ENCODE measurements at places on chromosomes 2 and 18.

DNA sequence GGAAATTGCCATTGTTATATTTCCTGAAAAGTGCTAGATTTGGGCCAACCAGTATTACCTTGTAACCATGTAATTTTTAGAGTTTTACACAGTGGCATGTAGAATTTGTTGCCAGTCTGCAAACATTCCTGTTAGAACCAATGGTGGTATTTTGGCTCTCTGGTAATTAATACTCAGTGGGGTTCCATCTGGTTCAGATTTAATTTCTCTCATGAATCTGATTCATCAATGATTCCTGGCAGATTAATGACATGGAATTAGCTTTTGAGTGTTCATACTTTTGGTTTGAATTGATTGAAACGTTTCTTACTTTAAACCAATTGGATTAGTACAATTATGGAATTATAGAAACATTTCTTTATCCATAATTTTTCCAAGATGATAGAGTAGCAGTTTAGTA is 93.2 kb downstream of the MC4R start:
- DNase-seq, result no peak

DNA sequence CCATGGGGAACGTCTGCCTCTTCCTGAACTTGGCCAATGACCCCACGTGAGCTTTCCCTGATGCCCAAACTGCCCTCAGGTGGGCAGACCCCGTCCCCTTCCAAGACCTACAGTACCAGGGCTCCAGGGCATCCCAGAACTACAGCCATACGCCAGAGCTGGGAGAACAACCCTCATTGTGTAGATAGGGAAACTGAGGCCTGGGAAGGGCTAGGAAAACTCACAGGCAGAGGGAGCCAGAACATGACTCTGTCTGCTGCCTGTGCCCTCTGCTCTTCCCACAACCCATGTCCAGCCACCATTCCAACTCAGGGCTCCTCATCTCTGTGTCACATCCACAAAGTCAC is 16.8 kb upstream of the ANKRD53 start:
- no peak for DNase-seq

- DNase-seq, result no peak
Measured at GRCh38 chr2:69152847-69153583, 140.0 kb downstream of the ANTXR1 start.

DNA sequence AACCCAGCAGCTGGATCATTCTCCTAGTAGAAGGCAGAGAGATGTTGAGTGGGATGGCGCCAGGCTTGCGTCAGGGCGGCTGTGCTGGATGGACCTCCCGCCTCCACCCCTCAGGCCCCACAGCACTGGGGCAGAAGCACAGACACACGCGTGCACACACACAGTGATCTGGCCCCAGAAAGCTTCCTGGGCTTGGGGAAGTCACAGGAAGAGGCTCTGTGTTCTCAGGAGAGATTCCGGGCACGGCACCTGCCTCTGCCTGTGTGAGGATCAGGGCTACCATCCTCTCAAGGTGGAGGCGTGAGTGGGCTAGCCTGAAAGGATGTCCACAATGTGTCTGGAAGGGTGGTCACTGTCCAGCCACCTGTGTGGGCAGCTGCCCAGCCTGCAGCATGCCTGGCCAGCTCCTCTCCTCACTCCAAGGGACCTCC is 229.8 kb upstream of the HS6ST1 start:
- DNase-seq, result no peak

- DNase-seq, result no peak
Measured at GRCh38 chr2:52414561-52415295, 1352.9 kb upstream of the CHAC2 start.

DNA sequence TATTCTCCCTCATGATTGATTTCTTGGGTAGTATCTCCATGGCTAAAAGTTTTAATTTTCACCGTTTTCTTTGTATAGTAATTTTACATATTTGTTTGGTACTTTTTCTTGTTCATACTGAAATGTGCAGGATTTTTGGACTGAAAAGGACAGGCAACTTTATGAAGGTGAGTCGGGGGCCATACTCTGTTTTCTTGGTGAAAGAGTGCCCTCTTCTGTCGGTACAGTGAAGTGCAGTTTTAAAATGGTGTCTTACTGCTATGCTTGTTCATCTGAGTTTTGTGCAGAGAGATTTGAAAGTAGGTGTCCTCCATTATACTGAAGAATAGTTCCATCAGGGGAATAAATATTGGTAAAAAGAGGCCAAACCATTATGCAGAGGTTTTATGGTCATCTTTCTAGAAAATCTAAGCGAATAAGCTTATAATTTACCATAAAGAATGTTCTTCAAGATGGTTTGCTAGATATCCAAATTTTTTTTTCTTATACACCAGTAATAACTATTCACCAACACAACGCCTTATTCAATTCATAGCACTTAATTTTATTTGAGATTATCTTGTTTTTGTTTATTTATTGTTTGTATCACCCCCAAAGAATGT is 8.7 kb upstream of the SERPINB13 start:
- no peak for DNase-seq

DNA sequence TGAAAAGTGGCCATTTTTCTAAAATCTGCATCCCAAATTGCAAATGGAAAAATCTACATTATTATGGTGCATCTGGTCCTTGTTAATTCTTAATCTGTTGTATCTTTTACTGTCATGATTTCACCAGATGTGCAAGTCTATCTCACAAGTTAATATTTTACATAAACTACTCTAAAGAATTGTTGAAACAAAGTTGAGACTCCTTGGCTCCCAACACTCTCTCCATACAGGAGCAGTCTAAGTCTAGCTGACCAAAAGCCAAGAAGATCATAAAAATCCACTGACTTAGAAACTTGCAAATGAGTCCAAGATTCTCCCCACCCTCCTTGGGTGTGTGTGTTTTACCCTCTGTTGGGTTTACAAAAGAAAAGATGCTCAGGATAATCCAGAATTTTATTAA is 85.1 kb downstream of the NCKAP5 start:
- no peak for DNase-seq

- DNase-seq, result no peak
Measured at GRCh38 chr2:2701176-2701781, 370.2 kb upstream of the MYT1L start.
